NCI-H1105 (cell line): ENCODE measurements at places on chromosomes 5 and 9.

GRCh38 chr5:89989776-89990175 is 419.8 kb downstream of the CETN3 start:
- no peak for DNase-seq

GRCh38 chr9:113807173-113808061 is 68.7 kb upstream of the ZNF618 start:
- peak; percentile 29 for DNase-seq

- DNase-seq = no peak
Observed at GRCh38 chr9:94656200-94656599, 16.9 kb upstream of the FBP1 start.

DNA sequence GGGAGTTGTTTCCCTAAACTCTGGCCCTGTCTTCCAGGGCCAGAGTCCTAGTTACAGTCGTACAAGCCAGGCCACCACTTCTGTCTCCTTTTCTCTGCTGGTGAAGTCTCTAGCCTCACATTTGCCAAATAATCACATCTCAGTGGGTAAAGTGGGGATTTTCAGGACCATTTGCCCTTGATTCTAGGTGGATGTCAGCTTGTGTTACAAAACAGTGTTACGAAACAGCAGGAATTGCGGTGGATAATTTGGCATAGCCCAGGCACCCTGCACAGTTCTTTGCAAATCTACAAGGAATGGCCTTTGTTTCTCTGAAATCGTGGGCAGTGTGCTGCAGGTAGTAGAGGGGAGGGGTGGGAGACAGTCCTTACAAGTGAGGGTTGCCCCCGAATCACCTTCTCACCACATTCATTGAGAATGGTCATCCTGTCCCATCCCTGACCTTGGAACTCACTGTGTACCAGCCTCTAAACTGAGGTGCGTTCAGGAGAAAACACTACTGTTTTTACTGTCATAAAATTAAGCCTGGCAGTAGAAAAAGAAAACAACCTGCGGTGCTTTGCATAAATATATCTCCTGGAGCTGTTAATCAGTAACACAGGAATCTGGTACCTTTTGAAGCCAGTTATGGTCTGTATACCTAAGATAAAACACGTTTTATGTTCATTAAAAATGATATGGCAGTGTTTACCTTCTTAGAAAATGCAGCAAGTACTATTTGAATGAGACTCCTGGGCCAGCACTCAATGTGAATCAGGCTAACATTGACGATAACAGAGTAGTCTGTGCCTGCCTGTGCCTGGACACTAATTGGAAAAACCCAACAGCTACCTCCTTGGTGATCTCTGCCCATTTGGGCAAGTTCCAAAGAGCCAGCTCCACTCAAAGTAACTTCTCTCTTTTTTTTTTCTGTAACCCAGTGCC is 44.3 kb downstream of the CYSTM1 start:
- DNase-seq = no peak

GRCh38 chr9:73761905-73762304 is 610.2 kb downstream of the ANXA1 start:
- DNase-seq = no peak

GRCh38 chr9:125974705-125975104 is 227.5 kb downstream of the PBX3 start:
- DNase-seq = no peak

GRCh38 chr5:11000515-11001353 is 239.7 kb upstream of the DAP start:
- DNase-seq = no peak

- no peak for DNase-seq
Observed at GRCh38 chr9:113918697-113919350, 42.7 kb downstream of the ZNF618 start.

DNA sequence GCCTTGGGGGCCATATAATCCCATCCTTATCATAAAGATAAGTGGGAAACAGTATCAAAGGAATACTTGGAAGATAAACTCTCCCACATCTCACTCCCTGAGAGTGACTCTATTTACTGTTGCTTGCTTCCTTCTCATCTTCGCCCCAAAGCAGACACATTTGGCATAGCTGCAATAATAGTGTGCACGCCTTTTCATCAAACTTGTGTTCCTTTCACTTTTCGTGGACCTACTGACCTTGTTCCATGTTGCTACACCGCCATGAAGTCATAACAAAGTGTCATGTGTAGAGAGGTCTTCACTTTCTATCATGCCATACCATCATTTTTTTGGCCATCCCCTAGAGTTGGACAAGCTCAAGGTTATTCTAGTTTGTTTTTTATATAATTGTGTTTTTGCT is 200.0 kb upstream of the MSX2 start:
- no peak for DNase-seq

DNA sequence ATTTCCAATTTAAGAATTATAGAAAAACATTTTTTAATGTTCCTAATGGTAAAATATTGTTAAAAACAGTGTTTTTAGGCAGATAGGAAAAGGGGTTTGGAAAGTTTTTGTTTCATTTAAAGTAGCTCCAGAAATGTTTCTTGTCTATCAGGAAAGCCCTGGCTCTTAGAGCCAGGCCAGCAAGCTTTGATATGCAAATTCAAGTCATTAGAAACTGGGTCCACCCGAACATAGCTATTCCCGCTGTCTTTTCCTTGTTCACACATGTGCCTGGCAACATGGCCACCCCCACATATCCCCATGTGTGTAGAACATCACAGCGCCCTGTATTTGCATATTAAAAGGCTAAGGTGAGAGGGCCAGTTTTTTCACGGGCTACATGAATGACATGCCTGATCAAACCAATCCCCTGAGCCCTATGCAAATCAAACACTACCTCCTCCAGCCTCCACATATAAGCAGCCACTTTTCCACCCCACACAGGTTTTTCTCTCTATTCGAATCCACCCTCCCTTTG is 925.3 kb upstream of the CDH10 start:
- no peak for DNase-seq

- peak; percentile 18 for DNase-seq
Observed at GRCh38 chr9:21015129-21015815, 16.2 kb downstream of the HACD4 start.

- no peak for DNase-seq
Observed at GRCh38 chr5:108345541-108346171, 36.2 kb downstream of the FBXL17 start.

GRCh38 chr5:16880547-16880946 is 55.5 kb downstream of the MYO10 start:
- no peak for DNase-seq

DNA sequence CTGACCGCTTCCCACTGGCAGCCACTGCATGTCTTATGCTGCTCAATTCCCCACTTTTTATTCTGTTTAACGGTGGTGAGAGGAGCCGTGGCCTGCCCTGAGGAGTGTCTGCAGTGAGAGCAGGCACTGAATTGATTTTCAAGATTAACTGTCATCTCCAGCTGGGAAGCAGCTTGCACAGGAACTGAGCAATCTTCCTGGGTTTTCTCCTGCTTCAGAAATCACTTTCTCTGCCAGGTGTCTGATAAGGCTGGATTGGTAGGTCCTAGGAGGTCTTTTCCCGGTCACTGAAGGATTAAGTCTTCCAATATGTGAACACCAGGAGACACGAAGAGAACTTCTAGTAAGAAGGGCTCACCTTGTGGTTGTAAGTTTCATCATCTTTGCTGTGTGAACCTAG is 181.1 kb upstream of the RAD23B start:
- DNase-seq = no peak

GRCh38 chr9:38681747-38682227 is 38.1 kb downstream of the FAM240B start:
- no peak for DNase-seq

DNA sequence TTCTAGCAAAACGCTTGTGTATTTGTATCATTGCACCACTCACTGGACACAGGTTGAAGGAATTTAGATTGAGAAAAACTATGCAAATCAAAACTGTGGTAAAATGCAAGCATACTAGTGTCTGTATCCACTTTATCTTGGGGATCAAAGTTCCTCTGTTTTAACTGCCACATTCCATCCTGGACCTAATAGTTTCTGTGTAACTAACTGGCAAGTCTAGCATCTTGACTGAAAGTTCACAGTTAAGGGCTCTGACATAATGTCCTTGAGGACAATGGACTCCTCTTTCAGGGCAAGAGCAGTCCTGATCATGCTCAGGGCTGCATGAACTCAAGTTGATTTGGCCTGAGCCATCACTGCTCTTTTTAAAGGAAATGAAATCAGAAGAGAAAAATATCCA is 30.7 kb downstream of the NFIB start:
- DNase-seq = no peak

DNA sequence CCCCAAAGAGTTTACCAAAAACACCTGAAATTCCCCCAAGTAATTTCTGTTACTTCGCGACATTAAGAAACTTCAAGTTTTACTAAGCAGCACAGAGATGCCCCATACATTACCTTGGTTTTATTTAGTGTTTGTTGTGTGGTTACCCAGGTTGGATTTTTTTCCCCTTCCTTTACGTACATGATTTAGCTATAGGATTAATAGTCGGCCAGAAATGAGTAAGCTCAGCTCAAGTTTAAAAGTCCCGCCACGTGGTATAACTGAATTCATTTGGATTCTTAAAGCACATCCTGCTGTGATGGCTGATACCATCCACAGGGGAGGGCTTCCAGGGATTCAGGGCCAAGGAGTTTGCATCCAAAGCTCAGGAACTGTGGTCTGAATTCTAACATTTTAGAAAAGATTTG is 75.9 kb downstream of the DAP start:
- DNase-seq = no peak

- DNase-seq = no peak
Observed at GRCh38 chr9:116471093-116471906, 215.8 kb upstream of the TRIM32 start.

DNA sequence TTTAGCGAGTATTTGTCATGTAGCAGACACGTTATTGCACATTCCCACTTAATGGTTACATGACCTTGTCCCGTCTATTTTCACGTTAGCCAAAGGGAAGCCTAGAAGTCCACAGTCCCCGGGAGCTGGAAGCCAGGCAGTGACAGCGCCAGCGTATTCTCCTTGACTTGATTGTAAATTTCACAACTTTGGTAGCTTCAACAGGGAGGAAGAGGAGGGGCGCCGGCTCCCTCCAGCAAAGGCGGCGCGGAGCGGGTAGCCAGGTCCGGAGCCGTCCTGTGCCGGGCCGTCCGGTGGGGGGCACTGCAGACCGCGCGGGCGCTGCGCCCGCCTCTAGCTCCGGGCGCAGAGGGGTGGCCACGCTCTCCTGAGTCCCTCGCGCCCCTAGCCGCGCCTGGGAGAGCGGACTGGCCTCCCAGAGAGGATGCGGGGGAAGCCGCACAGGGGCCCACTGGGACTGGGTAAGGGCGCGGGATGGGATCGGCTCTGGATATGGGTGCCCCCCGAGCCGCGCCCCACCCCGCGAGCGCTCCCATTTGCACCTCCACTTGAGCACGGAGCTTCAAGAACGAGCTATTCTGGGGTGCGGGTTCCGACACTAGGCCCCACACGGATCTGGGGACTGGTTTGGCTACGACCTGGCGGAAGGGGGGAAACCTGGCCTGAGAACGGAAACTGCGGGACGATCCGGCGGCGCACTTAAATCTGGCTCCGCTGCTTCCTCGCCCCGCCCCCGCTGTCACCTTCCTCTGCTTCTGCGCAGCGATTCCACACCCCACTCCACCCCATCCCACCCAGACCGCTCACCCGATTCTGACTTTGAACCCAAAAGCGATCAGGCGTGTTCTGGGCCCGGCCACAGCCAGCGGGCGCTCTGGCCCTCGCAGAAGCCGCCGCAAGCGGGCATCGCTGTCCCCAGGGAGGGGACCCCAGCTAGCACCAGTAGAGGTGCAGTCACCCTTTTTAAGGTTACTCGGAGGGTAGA is 23.8 kb downstream of the KLF4 start:
- no peak for DNase-seq

DNA sequence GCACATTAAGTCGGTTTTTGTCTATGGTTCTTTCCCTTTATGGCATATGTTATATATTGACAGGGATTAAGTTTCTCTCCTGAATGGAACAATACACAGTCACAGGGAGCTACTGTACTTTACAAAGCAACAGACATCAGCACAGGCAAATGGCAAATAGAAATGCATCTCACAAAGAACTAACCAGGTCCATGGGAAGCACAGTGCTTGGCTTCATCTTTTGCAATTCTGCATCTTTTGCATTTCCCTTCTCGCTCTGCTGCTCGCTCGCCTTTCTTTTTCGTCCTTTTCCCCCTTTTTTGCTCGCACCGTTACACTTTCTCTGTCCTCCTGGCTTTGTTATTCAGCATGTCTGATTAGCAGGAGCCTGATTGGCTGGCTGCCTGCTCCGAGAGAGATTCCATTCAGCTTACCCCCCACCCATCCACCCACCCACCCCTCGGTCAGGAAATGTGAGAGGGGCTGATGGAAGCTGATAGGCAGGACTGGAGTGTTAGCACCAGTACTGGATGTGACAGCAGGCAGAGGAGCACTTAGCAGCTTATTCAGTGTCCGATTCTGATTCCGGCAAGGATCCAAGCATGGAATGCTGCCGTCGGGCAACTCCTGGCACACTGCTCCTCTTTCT is at the start of gene ADAMTSL1:
TSS of gene ADAMTSL1 (plus strand) at position 502 of the 628 bp plus-strand sequence. CDS start at position 582, 80 bp downstream.
- DNase-seq = no peak

- DNase-seq = no peak
Observed at GRCh38 chr5:75368391-75368790, 31.4 kb downstream of the HMGCR start.

- DNase-seq = no peak
Observed at GRCh38 chr9:112130997-112131396, 44.1 kb downstream of the SUSD1 start.

DNA sequence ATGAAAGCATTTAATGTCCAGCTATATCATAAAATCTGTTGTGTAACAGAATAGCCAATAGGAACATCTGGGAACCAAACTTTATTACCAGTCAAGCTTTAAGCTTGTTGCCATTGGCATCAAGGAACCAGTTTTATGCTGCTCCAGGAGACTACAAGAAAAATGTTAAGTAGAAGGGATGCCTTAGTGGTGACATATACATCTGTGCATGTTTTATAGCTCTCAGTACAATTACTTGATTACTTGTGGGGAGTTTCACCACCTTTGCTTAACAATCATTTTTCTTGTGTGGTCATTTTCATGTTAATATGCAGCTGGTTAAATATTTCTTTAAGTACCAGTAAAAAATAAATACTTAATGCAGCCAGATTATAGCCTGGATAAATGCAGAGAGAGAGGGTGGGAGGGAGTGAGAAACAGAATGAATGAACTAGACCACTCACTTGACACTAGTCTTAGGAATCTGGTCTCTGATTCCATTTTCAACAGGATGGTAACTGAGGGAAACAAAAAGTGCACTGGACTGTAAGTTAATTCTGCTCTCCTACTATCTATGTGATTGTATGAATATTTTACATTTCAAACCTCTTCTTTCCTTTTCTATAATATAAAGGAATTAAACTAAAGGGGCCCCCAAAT is 35.7 kb upstream of the LURAP1L start:
- DNase-seq = no peak

DNA sequence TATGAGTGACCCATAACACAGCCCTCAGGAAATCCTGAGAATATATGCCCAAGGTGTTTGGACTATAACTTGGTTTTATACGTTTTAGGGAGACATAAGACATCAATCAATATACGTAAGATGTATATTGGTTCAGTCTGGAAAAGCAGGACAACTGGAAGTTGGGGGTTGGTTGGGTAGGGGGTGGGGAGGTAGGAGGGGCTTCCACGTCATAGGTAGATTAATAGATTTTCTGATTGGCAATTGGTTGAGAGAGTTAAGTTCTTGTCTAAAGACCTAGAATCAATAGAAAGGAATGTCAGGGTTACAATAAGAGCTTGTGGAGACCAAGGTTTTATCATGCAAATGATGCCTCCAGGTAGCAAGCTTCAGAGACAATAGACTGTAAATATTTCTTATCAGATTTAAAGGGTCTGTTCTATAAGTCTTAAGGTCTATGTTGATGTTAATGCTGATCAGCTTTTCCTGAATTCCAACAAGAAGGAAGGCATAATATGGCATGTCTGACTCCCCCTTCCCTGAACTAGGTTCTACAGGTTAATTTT is 2267.7 kb upstream of the ACO1 start:
- no peak for DNase-seq
